ENCODE measurements at places on chromosomes 2 and 18.
A peak's percentile ranks its signal among the peaks of the same experiment; 100 is the strongest.

GRCh38 chr2:195722075-195722474 is 65.0 kb downstream of the SLC39A10 start:
- DNase-seq: no peak

DNA sequence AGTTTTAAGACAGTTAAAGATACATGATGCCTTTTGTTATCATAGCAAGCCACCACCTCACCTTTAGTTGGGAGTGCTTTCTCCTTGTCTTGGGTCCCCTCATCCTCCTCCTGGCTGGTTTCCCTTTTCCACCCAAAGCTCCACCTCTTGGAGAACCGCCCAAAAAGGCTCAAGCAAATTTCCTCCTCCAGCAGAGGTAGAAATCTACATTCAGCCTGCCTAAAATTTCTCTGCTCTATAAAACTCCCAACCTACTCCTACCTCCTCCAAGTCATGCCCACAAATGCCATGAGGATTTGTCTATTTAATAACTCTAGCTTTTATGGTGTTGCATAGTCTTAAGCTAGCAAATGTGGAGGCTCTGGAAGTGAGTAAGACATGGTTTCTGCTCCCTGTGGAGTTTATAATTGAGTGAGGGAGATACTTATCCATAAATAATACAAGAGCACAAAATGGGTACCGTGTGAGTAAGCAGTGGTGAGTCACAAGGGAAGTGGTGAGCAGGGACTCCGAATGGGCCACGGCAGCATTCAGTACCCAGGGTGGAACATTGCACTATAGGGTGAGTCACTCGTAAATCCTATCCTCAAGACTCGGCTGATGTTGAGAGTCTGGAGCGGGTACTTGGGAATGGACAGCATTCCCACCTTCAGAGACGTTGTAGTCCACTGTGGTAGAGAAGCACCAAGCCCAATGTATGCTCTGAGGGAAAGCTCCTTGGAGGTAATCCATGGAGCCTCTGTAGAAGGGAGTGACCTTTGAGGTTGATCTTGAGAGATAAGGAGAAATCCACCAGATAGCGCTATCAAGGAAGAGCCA is 146.3 kb downstream of the RTN4 start:
- peak; percentile 6 for DNase-seq

DNA sequence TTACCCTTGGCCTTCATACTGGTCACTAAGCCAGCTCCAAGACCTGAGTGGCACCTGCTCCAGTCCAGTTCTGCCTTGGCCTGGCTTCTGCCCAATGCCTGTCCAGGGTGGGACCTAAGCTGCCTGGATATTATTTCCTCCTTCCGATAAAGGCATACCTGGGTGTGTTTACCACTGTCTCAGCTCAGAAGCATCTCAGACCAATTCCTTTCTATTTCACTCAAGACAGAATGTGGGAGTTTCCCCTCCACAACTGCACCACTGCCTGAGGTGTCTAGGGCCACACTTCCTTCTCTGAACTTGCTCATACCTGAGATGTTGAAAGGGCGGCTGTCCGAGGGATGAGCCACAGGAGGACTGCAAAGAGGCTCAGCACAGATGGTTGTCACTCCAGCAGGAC is 18.4 kb upstream of the CAB39 start:
- no peak for DNase-seq

GRCh38 chr18:50287028-50287440 is 458 bp downstream of the CXXC1 start:
- DNase-seq: no peak

- DNase-seq: no peak
Measured at GRCh38 chr18:43970656-43971055, 693.4 kb upstream of the SYT4 start.

DNA sequence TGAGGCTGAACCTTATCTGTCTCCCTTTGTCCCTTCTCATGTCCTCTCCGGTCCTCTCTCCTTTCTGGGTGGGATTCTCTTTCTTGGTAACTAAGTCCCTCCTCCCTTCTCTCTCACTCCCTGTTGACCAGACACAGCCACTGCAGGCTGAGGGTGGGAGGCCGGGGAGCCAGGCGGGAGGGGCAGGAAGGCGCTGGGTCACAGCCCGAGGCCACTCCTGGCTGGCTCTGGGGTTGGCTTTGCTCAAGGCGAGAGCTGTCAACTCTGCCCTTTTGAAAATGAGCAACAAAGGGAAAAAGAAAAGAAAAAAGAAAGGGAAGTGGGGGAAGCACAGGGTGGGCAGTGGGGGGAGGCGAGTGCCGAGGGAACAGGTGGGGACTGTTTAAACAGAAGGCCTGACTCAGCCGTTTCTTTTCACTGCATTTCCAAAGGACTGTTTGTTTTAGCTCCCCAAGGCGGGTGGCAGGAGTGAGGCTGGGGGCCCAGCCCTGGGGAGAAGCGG is 70.5 kb upstream of the IGFBP5 start:
- DNase-seq: no peak

DNA sequence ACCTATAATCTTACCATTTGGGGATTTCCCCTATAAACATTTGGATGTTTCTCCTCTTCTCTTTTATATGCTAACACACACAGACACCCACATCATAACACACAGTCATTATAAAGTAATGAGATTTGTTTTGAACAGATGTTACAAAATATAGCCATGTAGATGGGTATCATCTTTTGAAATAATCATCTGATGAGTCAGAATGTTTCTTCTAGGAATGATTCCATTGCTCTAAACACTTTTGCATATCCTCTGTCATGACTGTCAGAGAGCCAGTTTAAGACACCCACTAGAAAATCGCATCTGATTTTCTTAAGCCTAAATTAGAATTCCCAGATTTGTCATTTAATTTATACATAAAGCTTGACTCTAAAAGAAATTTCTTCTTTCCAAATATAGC is 442.6 kb downstream of the CMPK2 start:
- no peak for DNase-seq

DNA sequence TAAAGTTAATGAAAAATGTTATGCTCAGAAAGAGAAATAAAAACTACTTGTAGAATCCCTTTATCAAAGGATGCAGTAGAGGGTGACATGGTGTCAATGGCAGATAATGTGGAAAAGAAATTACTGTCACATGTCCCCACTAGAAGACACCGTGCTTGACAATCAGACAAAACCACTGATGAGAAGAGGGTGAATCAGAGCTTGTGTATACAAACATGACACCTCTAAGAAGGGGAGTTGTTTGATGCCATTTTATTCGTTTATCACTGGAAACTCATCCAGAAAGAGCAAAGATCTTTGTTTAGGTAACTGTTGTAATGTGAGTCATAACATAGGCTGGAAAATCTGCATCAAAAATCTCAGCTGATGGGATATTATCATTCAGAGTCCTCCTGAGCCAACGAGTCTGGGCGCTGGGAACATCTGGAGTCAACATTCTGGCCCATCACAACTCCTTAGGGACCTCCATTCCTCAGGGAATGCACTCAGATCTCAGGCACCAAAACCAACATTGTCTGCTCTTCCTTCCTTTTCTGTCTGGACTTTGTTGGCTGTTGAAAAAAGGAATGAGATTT is 49.5 kb upstream of the RAB12 start:
- DNase-seq: no peak

GRCh38 chr2:10397878-10398277 is 50.2 kb downstream of the ODC1 start:
- no peak for DNase-seq
